ENCODE measurements at places on chromosomes 3 and 15. TPM values are rescaled to one million over a fixed set of nuclear protein-coding genes. Genes with fewer than 3 reads are reported as not detected.

DNA sequence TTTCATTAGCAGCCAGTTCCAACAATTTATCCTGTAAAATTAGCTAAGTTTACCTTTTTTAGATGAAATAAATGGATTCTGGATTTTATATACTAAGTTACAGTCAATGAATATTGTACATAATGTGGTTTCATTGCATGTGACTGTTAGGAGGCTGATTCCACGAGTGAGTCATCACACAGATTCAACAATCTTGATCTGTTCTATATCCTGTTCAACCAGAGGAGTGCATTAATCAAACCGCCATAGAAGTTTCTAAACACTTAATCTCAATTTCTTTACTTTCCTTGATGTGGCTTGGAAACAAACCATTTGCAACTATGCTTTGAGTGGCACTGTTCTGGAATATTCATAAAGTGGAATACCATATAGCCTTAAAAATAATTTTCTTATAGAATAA, 15.3 kb downstream of the DNAJC13 start:
- no peak for DNase-seq

DNA sequence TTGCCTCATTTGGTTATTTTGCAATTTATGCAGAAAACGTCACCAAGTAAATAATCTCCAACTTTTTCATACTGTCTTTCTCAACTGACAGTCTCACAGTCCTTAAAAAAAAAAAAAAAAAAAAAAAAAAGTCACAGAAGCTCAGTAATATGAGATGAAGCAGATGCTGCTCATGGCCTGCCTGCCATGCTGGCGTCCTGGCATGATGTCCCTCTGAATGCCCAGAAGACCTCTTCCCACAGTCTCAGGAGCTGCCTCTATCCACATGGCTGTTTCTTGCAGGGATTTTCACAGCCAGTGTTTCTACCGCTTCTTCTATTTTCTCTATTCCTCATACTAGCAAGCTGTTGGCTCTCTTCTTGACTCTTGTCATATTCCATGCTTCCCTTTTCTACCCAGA, 87.7 kb downstream of the TGFBR2 start:
- DNase-seq: no peak

DNA sequence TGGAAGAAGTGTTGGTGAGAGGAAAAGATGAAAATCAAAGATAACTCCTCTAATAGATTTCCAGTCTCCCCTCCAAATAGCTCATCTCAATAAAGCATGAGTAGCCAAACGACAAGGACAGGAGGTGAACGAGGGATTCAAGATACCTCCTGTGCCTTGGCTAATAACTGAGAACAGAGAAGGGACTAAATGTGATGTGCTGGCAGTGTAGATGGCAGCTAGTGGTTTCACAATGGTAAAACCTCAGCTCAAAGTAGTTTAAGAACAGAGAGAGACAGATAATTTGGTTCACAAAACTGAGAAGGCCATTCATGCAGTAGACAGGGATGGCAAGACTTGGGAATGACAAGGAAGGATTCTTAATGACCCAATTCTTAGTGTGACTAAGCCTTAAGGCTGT, 292.6 kb downstream of the EFHB start:
- DNase-seq: no peak

The SCN11A gene
- total RNA-seq: 0.02 TPM

- no peak for DNase-seq
Observed at GRCh38 chr15:92121047-92121446, 267.5 kb downstream of the SLCO3A1 start.

DNA sequence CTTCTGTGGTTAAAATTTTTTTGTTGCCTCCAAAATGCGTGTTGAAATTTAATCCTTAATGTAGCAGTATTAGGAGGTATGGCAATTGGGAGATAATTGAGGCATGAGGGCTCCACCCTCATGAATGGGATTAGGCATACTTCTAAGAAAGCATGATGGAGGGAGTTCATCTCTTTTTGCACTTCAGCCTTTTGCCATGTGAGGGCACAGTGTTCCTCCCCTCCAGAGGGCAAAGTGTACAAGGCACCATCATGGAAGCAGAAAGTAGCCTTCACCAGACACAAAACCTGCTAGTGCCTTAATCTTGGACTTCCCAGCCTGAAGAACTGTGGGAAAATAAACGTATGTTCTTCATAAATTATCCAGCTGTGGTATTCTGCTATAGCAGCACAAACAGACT, 429.5 kb downstream of the ZIC1 start:
- no peak for DNase-seq

DNA sequence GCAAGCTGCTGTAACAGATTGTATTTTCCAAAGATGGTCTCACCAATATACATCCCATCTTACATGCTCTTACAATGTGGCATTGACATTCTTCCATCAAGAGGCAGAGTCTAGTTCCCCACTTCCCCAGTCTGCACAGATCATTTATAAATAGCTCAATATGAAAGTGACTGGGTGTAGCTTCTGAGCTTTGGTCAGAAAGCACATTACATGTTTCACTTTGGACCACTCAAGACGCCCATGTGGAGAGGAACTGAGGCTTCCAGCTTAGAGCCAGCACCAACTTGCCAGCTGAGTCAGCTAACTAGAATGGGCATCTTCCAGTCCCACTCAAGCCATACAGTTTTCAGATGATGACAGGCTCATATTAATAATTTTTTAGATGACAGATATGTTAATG, 45.5 kb downstream of the GREM1 start:
- no peak for DNase-seq
